ENCODE measurements at places on chromosomes 16 and 17.

DNA sequence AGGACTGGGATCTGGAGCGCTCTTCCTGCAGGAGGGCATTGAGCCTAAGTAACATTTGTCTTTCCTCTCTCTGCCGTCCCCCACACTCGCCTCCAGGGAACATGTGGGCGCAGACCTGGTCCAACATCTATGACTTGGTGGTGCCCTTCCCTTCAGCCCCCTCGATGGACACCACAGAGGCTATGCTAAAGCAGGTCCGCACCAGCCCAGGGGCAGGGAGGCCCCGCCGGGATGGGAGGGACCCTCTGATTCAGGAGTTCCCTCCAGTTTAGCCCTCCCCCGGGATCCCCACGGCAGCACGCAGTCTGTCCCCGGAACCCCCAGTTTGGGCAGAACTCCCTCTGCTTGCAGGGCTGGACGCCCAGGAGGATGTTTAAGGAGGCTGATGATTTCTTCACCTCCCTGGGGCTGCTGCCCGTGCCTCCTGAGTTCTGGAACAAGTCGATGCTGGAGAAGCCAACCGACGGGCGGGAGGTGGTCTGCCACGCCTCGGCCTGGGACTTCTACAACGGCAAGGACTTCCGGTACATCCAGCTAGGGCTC is 14.1 kb downstream of the ACE start:
- DNase-seq, result no peak

GRCh38 chr17:5705081-5705875 is 121.0 kb upstream of the NLRP1 start:
- no peak for DNase-seq

GRCh38 chr17:15051933-15052332 is 213.2 kb downstream of the PMP22 start:
- DNase-seq, result no peak

DNA sequence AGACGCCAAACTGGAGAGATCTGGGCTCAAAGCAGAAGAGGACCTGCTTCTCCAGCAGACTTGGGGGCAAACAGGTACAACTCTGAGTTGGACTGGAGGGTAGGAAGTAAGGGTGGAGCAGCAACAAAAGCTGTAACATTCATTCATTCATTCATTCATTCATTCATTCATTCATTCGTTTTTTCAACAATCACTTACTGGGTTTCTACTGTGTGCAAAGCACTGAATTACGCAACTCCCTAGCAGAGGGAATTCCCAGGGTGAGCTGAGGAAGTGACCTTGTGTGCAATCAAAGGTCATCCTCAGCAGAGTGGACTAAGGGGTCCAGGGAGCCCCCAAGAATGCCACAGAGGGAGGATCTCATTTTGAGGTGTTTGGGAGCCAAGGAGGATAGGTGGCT is 231.1 kb upstream of the SDK2 start:
- DNase-seq, result no peak

DNA sequence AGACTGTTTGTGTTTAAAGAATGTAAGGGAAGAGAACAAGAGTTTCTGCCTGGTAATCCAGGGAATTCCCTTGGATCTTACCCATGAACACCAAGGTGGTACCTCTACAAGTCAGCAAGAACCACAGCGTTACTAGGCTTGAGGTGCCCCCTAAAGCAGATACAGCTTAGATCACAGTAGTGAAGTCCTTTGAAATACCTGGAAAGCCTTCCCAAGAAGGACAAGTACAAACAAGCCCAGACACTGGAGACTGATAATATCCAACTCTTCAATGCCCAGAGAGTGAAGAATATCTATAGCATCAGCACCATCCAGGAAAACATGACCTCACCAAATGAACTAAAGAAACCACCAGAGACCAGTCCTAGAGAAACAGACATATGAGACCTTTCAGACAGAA is 3.8 kb upstream of the APPBP2 start:
- DNase-seq, result no peak

DNA sequence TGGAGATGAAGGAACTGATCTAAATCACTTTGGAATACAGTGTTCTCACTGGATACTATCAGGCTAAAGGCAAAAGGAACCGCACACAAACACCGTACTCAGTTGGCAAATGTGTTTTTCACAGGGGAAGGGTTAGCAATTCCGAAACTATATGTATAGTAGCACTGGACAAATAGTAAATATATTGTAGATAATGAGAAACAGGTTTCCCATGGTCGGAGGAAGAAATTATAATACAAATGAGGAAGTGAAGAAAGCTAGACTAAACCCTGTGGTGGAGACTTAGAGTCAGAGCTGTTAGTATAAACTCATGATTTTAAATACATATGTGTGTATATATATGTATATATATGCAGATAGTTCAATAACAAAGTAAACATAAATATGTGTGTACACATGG is 414.1 kb upstream of the SALL1 start:
- DNase-seq, result no peak

- no peak for DNase-seq
Measured at GRCh38 chr16:88687254-88687576, 908 bp upstream of the SNAI3 start.

- DNase-seq, result no peak
Measured at GRCh38 chr17:59154292-59154720, 680 bp downstream of the SKA2 start.

- DNase-seq, result no peak
Measured at GRCh38 chr17:32491371-32492263, 4.8 kb downstream of the CDK5R1 start.

DNA sequence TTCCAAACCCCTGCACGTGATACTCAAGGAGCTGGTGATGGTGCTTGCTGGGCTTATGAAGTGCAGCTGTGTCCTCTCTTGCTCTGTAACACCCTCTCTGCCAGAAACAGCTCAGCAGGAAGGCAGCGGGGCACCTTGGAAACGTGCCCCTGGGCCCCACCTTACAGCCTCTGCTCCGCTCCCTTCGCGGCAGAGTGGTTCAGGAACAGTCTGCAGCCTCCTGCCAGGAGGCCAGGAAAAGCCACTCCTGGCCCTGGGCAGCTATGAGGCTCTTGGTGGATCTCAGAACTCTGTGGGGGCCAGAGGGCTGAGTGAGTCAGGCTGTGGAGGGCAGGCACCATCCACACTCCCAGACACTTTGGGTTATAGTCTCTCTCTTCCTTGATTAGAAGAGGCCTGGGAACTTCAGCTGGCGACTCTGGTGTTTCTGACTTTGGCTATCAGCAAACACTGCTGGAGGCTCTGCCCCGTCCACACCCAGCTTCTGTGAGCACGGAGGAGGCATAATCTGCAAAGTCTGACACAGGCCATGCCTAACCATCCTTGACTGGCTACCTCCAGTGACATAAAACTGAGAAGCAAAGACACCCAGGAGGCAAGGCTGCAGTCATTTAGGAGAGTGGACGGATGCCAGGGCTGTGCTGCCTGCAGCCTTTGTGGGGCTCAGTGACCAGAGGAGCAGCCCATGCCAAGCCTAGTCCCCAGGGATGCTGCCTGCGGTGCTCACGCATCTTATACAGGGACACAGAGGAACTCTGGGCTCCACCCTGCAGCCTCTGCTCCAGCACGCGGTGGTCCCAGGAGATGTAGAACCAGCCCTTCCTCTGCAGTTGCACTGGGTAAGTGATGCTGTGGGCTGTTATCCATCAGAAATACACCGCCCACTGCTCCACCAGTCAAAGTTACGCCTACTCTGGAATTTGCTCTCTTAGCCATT is 65.3 kb downstream of the METRNL start:
- DNase-seq, result no peak

DNA sequence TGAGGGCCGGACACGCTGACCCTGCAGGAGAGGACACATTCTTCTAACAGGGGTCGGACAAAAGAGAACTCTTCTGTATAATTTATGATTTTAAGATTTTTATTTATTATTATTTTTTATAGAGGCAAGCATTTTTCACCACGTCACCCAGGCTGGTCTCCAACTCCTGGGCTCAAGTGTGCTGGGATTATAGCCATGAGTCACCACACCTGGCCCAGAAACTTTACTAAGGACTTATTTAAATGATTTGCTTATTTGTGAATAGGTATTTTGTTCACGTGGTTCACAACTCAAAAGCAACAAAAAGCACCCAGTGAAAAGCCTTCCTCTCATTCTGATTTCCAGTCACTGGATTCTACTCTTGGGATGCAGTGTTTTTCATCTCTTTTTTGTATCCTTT is 2.3 kb upstream of the SERPINF1 start:
- DNase-seq, result no peak

- no peak for DNase-seq
Measured at GRCh38 chr17:41475421-41475820, 5.5 kb downstream of the KRT35 start.

DNA sequence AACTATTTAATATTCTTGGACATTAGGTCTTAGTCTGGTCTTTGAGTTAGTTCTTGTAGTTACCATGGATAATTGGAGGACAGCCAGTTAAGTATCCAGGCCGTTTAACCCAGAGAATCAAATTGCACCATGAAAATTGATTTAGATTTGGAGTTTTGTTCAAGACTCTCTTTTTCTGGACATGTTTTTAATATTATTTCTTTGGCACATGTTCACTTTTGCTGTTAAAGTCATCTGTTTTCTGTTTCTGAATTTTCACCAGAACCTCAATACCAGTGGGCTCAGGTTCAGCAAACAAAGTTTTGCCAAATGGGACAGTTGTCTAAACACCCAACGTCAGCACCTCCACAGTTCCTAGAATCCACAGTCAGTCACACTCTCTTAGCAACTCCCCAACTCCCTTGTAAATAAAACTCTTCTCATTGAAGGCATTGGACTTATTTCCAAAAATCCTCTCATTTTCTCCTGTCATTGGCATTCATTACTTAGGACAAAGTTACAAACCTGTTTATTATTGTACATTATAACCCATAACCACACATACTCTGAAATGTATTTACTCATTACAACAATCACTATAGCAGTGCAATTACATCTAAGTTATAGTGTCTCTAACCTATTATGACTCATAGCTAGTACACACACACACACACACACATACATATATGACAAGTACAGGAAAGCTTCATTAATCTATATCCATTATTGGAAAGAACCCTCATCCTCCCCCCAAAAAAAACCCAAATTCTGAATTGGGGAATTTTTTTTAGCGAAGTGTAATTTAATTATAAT is 33.5 kb upstream of the DNAH9 start:
- no peak for DNase-seq

DNA sequence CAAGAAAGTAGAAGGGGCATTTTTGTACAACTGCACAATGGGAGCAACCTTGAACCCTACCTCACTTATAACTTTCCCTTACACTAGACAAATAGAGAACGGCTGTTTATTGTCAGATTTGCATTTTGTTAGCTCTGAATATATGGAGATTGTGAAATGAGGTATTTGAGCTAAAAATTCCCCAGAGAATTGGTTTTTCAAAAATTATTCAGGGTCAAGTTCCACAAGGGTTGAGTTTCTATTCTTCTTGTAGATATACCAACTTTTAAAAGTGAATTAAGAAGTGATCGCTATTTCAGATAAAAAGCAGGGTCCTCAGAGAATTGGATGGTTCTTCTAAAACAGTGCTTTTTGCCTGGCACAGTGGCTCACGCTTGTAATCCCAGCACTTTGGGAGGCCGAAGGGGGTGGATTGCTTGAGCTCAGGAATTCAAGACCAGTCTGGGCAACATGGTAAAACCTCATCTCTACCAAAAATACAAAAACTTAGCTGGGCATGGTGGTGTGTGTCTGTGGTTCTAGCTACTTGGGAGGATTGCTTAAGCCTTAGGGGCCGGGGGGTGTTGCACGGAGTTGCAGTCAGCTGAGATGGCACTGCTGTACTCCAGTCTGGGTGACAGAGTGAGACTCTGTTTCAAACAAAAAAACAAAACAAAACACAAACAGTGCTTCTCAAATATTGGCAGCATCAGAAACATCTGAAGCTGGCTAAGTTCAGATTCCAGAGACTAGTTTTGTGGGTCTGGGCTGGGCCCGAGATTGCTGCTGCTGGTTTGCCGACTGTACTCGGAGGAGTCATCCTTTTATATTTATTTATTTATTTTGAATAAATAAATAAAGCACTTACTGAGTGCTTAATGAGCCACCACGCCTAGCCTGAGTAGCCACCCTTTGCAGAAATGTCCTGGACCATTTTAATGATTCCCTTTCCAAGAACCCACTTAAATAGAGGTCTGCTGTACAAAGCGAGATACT is 50.9 kb downstream of the PECAM1 start:
- DNase-seq, result no peak

- DNase-seq, result no peak
Measured at GRCh38 chr16:89581861-89582563, 6.5 kb downstream of the CPNE7 start.
